ENCODE measurements at places on chromosomes 12 and 14.
A peak's percentile ranks its signal among the peaks of the same experiment; 100 is the strongest.

GRCh38 chr14:104424406-104425072 lies 155.0 kb upstream of the C14orf180 start:
- no peak for DNase-seq

- DNase-seq, result no peak
These were observed 484 bp downstream of the ALKBH1 start for GRCh38 chr14:77707355-77707723.

DNA sequence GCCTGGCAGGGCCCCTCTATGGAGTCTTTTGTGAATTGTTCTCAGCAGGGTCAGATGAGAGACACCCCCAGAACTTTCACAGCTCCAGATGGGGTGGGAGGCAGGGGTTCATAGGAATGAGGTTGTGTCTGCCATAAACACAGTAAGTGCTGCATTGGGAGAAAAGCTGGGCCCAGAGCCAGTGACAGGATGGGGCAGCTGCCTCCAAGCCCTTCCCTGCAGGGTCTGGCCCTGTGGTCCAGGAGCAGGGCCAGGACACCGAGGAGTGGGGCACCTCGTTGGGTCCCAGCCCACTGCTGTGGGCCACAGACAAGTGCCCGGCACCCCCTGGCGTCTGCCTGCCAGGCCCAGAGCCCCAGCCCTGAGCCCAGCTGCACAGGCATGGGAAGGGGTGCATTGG lies 13.3 kb downstream of the INF2 start:
- DNase-seq, result no peak

GRCh38 chr12:100199347-100200149 lies 1.1 kb upstream of the ACTR6 start:
- peak; percentile 70 for DNase-seq

DNA sequence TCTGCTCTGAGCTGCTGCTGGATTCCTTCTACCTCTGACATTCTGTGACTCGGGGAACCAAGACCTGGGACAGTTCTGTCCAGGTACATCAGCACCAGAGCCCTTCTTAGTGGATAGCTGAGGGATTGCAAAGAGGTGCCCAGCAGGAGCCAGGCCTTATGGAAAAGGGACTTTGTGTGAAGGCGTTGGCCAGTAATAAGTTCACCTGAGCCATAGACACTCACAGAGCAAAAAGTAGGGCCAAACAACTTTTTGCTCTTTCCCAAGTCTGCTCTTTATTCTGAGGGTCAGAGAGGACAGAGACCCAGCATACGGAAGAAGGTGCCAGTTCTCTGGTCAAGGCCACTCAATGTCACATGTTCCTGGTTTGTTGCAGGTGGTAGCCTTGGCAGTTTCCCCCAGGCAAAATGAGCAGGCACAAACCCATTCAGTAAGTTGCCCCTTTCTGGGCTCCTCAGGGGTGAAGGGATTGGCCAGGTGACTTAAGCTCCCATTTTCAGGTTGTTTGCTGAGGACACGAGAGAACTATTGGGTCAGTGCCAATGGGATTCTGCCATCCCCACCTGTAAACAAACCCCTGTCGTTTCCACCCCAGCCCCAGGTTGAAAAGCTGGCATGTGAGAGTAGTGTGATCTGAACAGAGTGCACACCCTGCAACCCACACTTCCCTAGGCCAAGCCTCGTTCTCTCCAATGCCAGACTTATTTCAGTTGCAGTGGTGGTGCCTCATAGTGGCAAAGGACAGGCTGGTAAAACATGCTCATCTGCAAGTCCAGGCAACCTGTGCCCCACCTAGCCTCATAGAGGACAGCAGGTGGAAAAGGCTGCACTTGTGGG lies 150.3 kb downstream of the SMOC1 start:
- DNase-seq, result no peak

DNA sequence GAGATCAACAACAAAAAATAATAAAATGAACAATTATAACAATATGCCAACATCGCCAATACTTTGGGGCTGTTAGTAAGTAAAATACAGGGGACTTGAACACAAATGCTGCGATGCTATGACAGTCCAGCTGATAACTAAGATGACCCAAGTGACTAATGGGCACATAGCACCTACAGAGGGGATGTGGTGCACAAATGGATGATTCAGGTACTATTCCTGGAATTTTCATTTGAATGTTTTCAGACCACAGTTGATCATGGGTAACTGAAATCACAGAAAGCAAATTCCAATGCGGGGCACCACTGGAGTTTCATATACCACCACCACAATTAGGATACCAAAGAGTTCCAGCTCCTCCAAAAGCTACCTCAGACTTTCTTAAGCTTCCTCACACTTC lies 82.9 kb downstream of the RCOR1 start:
- no peak for DNase-seq

DNA sequence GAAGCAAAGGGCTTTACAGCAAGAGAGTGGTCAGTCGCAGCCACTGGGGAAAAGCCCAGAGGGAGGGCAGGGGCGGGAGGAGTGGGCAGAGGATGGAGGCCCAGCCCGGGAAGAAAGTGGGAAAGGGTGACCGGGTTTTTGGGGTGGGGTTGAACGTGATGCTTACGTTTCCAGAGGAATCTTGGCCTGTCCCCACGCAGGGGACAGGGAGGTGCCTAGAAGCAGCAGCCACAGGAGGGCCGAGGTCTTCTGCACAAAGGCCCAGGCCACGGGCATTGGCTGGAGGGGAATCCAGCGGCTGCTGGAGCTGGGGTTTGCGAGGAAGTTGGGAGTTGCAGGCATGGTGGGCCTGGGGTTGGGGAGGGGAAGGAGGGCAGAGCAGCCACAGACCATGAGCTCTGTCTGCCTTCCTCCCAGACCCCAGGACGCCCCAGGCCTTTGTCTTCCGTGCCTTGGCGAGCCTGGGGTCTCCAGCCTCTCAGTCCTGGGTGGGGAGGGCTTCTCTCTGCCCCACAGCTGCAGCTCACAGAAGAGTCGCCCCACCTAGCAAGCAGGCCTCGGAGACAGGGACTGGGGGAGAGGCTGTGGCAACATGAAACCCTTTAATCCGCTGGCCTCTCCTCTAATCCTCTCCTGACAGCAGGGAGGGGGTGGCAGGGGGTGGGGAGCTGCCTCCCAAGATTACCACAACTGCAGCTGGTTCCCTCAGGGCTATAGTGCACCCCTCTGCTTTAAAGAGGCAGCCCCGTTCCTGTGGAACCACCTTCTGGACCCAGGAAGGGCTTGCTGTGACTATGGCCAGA lies at the start of gene CACNA2D4:
Gene CACNA2D4, minus strand, starts transcription at position 572 of the 803 bp plus-strand sequence. Its CDS starts 179 bp downstream, at position 393.
- DNase-seq, result no peak

- DNase-seq, result no peak
These were observed 9.2 kb downstream of the MLH3 start for GRCh38 chr14:75042035-75042434.

DNA sequence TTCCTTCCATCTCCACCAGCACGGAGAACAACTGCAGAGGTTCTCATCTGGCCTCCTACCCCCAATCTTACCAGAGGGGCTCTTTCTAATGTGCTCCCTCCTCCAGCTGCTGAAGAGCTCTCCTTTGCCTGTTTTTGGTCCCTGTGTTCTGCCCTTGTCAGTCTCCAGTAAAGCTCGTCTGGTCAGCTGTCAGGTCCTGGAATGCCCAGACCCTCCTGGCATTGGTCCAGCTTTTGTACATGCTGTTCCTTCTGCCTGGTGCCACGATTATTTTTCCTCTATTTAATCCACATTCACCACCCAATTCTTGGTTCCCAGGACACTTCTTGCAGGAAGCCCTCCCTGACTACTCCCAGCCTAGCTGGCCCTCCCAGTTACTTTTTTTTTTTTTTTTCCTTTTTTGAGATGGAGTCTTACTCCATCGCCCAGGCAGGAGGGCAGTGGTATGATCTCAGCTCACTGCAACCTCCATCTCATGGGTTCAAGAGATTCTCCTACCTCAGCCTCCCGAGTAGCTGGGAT lies 6.5 kb downstream of the SLC8B1 start:
- DNase-seq, result no peak

GRCh38 chr12:79381248-79382208 lies 309.2 kb downstream of the PAWR start:
- no peak for DNase-seq

GRCh38 chr14:72970058-72970630 lies 43.9 kb downstream of the DCAF4 start:
- DNase-seq, result no peak

DNA sequence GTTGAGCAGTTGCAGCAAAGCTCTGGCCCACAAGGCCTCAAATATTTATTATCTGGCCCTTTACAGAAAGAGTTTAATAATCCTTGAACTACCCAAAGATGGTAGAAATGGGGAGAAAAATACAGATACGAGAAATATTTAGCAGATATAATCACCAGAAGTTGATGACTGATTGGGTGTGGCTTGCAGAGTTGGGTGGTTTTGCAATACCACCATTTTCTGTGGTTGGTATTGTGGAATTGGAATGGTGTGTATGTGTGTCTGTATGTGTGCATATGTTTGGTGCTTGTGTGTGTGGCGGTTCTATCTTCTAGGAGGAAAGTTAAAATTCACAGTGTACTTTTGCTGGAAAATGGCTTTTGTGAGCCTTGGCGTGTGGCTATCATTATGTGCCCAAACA lies 85.4 kb upstream of the MANSC4 start:
- no peak for DNase-seq

- DNase-seq, result no peak
These were observed 47.9 kb downstream of the ANKRD9 start for GRCh38 chr14:102461490-102462338.

DNA sequence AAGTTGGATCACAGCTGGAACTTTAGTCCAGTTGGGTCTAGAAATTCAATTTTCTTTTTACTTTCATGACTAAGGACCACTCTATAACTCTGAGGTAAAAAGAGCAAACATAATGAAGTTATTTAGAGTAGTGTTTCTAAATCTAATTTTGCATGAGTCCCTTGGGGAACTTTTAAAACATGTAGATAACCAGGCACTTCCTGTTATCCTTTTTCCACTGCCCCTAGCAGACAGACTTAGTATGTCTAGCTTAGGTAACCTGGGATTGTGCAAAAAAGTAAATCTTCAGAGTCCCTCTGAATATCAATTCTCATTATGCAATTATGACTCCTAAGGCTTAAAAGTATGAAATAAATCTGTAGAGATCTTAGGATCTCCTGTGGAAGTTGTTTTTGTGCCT lies 371.2 kb downstream of the DIO2 start:
- DNase-seq, result no peak

DNA sequence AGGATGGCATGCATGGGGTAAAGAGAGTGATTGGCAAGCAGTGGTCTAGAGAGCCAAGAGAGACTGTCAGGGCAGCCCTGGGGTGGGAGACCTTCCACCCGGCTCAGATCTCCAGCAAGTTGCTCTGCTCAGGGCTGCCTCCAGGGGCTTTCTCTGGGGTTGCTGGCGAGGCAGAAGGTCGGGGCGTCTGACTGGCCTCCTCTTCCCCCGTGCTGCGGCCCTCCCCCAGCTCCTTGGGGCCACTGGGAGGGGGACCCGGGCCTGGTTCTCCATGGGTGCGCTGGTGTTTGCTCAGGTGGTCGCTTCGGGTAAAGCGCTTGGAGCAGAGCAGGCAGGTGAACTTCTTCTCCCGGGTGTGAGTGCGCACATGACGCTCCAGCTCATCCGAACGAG lies 6.6 kb upstream of the AAAS start:
- DNase-seq, result no peak

- DNase-seq, result no peak
These were observed 1031.6 kb downstream of the BCL11B start for GRCh38 chr14:98240376-98240775.

DNA sequence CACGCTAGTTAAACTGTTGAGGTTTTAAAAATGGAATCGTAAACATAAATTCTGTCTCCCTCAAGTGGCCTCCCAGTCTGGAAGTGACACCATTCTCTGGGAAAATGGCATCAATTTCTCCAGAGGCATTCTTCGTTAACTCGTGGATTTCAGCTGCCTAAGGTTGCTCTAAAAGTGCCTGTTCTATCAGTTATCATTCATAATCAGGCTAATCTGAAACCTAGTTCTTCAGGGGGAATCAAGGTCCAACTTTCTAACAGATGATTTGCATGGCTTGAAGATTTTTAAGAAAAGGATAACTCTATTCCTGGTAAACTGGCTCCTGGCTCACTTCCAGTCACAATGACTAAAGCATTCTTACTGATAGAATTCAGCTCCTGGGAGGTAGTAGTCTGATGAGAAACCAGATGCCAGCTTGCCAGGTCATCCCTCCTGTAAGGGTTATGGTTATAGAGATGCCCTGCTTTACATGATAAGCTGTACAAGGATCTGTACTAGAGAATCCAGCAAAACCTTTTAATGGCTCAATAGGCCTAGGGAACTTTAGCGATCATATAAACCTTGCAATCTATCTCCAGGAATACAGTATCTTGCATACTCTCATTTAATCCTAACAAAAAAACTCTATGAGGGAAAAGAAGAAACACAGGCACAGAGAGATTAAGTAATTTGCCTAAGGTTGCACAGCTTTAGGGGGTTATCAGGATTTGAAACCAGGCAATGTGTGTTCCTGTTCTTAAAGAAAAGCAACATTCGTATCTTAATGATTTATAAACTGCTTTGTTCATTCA lies 1.5 kb downstream of the L3HYPDH start:
- DNase-seq, result no peak

- DNase-seq, result no peak
These were observed at the start of gene ATL1 for GRCh38 chr14:50559990-50560930. ATL1 (plus strand) TSS chr14:50560145; CDS start chr14:50560266, 121 bp downstream.

DNA sequence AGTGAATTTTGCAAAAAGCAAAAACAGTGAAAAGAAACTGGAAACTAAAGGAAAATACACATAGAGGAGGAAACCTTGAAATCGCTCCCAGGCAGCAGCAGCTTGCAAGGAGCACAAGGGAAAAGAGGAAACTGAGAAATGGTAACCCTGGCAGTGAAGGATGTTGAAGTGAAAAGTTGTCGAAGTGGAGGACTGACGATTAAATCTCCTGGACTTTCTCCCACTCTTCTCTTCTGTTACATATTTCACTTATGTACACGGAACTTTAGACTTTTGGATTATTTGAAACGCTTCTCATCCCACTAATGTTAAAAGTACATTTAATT lies 388.8 kb upstream of the USP15 start:
- no peak for DNase-seq

- DNase-seq, result no peak
These were observed 277.6 kb downstream of the ADGRD1 start for GRCh38 chr12:131231032-131231980.

GRCh38 chr12:11896417-11896929 lies 174.3 kb upstream of the BCL2L14 start:
- no peak for DNase-seq

DNA sequence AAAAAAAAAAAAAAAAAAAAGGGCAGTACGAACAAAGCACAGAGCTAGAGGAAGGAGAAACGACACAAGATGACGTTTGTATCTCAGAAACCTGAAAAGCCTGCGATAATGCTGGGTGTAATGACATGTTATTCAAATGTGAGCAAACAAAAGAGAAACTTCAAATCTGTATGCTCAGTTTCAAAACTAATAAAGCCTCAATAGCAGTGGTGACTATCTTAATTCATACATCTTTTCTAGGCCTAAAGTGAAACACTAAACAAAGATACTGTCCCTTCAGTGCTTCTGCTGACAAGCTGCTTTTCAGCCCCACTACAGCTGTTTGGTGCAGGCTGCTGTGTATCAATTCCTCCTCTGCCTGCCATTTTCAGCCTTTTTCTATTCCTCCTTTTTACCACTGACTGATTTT lies 15.8 kb downstream of the ITPR2 start:
- no peak for DNase-seq

- no peak for DNase-seq
These were observed 72.0 kb downstream of the BMP4 start for GRCh38 chr14:53884601-53885000.
